ENCODE measurements at places on chromosomes 2 and 18.

DNA sequence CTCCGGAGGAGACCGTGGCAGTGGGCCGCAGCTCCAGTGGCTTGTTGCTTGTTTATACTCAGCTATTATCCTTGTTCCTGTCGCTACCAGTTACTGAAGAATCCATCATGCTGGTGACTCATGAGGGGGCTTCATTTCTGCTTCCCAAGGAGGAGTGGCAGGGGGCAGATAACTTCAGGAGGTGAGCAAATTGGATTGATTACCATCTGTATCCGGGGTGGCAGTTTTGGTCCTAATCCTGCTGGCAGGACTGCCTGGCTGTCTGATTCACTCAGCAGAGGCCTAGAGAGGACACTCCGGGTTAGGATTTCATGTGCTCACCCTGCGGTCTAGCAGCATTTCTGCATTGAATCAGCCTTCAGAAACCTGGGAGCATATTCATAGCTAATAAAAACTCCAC, 230.0 kb downstream of the ACTR3 start:
- DNase-seq, result no peak

DNA sequence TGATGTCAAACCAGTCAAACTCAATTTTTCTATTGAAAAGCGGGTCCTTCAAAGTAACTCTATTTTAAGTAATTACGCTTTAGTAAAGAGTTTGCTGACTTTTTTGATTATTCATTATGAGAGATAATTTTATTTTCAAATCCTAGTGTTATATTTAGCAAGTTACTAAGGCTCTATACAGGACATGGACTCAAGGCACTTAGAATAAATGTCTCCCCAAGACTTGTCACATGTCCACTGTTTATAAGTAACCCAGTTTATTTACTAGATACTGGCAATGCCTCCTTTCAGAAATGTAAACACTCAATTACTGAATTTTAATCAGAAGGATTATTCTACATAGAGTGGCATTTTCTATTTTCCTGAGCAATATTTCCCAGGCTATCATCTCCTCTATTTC, 638.1 kb downstream of the ERBB4 start:
- no peak for DNase-seq

DNA sequence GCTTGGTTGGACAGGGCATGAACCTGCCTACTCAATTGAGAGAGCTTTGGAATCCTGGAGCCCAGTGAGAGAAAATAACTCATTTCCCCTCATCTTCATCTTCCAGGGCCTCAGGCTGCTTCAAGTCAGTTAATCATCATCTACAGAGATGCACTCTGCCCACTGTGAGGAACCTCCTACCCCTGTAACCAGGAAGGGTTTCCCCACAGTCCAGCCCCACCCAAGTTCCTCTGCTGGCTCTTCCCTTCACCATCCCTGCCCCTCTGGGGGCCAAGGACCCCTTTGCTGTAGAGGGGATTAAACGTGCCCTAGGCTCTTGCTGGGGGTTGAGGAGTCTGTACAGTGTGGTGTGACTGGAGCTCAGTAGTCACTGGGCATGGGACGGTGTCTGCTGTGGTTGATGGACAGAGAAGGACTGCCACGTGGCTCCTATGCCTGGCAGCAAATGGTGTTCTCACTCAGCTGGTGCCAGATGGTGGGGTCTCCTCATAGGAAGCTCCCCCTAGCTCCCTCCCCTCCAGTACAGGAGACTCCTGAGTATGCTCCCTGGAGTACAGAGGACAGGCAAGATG, 29.5 kb upstream of the LGALSL start:
- no peak for DNase-seq

GRCh38 chr2:30665761-30666265, 141.4 kb downstream of the CAPN13 start:
- DNase-seq, result no peak

DNA sequence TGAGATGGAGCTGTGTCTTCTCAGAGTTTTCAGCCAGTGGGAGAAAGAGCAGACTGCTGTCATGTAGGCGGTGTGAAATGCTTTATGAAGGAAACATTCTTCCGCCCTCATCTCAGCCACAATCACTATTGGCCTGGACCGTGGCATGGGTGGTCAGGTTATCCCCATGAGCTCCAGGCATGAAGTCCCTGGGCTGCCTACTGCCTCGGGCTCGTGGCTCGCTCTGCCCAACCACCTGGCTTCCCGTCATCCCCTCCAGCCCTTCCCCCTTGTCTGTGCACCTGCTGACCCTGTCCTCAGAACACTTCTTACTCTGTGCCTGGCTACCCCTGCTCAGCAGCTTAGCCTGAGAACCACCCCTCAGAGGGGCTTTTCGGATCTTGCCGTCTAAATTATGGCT, 15.5 kb downstream of the COLEC11 start:
- DNase-seq, result no peak

GRCh38 chr18:23878336-23878900, 136.1 kb upstream of the TTC39C start:
- DNase-seq, result no peak

- DNase-seq, result no peak
Measured at GRCh38 chr18:79445696-79446561, 50.2 kb downstream of the NFATC1 start.

DNA sequence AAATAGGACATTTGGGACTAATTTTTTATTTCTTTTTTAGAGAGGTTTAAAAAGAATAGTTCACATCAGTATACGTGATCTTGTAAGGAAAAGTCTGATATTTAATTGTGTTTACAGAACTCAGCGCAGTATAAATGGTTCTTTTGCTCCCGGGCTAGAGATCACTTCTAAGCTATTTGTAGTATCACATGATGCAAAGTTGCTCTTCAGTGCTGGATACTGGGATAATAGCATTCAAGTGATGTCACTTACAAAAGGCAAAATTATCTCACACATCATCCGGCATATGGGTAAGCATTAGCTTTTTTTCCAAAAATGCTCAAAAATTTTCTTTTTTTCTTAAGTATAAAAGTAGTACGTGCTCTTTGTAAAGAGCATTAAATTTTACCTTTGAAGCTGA, 37.4 kb upstream of the CYP20A1 start:
- DNase-seq, result no peak

GRCh38 chr2:234025891-234026401, 24.6 kb upstream of the SPP2 start:
- no peak for DNase-seq

DNA sequence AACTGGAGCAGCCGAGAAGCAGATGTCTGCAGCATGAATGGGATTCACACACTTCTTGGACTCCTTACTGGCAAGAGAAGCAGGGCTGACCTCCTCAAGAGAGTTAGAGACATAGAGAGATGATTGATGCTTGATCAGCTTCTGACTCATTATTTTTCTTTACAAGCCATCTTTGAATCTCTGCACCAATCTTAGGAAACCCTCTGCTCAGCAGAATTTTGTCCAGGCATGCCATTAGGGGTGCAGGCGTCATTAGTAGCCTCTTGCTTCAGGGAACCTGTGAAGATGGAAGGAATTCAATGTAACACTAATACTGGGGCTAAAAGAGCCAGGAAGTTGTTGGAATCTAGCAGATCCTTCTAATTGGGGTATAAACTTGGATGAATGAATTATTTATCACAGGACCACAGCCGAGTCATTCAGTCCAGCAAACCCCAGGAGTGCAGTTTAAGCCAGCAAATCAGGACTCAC, 151.8 kb downstream of the MGAT5 start:
- DNase-seq, result no peak

DNA sequence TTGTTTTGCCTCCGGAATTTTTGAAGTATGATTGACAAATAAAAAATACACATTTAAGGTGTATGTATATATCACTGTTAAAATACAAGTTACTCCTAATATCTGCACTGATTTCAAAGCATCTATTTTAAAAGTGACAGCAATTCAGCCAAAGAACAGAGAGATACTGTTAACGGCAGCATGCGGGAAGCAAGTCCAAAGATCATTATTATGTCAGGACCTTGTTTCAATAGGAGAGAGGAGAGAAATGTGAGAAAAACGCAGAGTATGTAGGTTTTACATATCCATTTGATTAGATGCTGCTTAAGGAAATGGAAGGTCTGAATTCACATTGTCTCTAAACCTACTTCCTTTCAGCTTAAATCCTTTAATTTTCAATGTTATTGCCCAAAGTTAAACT, 545.5 kb upstream of the SLC8A1 start:
- no peak for DNase-seq

- DNase-seq, result no peak
Measured at GRCh38 chr2:84116143-84116542, 342.9 kb downstream of the SUCLG1 start.

DNA sequence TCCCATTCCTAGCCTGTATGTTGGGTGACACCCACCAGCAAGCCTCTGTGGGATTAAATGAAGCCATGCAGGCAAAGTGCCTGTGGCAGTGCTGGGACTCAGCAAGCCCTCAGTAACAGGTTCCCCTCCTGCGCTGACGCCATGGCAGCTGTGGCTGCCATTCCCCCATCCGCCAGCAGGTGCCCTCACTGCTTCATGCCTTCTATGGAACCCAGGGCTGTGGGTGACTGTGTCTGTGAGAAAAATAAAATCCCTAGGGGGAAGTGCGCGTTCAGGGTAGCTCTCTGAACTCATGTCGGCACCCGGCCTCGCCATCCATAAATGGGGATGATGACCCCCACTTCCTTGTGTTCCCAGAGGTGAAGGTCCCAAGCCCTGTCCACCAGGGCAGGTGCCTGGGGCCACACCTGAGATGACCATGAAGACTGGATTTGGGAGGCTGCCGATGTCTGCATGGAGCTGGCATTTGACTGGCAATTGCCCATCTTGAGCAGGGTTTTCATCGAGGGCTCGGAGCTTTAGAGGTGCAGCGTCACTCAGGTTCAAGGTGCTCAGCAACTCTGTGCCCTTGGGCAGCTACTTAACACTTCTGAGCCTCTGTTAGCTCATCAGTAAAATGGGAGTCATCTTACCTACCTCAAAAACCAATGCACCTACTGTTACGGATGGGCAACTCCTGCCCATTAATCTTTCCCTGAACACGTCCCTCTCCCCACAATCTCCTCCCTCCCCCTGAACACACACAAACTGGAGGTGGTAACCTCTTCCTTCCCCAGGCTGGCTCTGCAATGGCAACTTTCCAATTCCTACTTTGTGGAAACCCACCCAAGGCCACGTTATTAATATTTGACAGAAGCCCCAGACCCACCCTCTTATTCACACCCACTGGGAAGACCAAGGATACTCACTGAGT, 2.9 kb upstream of the MAL start:
- peak; percentile 76 for DNase-seq

DNA sequence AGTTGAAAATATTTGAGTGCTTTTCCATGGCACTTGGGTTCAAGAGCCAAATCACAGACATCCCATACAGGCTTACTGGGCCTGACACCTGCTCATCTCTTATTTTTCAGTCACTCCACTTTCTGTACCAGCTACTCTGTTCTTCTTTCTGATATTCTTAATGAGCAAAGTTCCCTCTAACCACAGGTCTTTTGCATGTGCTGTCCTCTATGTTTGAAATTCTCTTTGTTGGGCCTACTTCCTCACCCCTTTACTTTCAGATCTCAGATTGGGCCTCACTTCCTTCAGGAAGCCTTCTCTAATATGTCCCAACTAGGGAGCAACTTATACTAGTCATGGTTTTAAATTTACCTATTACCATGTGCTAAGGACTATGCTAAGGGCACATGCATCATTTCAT, 81.8 kb upstream of the RBMS1 start:
- no peak for DNase-seq

- no peak for DNase-seq
Measured at GRCh38 chr2:20619624-20620024, 31.3 kb downstream of the HS1BP3 start.

DNA sequence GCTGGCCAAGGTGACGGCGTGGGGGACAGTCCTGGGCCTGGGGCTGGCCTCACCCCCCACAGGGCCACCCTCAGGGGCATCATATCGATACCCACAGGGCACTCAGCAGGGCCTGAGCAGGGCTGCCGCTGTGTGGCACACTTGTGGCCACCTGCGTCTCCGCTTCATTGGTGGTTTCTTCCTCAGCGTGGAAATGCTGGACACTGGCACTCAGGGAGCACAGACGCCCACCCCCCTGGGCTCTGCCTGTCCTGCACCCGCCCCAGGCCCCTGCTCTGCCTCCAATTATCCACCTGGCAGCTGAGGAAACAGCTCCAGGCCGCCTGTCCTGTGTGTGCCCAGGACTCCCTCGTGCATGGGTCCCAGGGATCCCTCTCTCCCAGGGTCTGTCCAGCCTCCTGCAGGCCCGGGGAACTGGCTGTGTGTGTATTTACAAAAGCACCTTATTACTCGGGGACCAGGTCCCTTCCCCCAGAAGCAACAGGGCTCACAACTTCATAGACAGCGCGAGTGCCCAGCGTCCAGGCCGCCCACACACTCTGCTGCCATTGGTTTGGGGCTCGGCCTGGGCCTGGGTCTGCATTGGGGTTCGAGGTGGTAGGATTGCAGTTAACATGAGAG, 13.1 kb downstream of the CROCC2 start:
- DNase-seq, result no peak

DNA sequence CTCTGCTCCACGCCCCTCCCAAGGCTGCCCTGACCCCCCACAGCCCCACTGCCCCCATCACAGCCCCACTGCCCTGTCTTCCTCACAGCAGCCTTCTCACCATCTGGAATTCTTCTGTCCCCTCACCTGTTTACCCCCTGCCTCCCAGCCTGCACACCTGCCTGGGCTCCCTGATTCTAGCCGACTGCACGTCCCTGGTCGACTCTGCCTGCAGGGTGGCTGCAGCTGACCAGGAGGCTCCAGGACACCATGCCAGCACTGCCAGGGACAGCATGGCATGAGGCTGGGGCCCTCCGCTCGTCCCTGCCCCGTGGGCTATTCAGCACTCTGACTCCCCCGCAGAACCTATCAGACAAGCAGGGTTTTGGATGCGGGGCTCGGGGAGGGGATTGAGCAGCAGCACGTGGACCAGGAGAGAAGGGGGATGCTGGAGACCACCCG, 254.1 kb downstream of the HDAC4 start:
- DNase-seq, result no peak

GRCh38 chr2:82109418-82109817, 1804.9 kb upstream of the LRRTM1 start:
- DNase-seq, result no peak

DNA sequence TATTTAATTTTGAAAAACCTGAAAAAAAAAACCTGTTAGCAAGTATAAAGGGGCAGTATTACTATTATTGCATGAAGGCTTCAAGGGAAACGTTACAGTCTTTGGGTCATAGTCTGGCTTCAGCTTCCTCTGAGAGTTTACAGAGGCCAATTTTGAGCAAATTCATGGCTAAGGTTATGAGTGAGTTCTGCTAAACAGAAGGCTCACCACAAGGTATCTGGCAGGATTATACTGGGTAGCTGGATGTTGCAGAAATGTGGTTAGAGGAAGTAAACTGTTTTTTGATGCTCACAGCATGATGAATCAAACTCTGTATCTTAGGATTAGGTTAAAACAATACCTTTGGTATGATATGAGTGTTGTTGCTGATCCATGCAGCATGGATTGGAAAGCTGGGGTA, 9.3 kb downstream of the MRPL19 start:
- no peak for DNase-seq

GRCh38 chr2:118845522-118846441, 1.7 kb downstream of the EN1 start:
- DNase-seq, result no peak

DNA sequence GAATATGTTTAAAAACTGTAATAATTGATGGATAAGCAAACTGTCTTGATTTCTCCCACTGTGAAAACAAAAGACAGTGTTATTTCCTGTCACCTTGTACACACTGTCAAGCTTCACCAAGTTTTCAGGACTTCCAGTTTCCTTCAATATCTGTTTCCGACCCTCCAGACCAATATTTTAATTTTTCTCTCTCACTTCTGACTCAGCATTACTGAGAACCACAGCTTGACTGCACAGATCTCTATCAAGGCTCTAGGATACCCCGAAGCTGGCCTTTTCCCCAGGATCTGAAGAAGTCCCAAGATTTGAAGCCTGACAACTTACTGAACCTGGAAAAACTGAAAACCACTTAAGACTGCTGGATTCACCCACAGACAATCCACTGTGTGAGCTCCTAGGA, 13.2 kb upstream of the SULT1C3 start:
- no peak for DNase-seq
